ENCODE measurements at places on chromosomes 16 and 17.
A peak's percentile ranks its signal among the peaks of the same experiment; 100 is the strongest.

DNA sequence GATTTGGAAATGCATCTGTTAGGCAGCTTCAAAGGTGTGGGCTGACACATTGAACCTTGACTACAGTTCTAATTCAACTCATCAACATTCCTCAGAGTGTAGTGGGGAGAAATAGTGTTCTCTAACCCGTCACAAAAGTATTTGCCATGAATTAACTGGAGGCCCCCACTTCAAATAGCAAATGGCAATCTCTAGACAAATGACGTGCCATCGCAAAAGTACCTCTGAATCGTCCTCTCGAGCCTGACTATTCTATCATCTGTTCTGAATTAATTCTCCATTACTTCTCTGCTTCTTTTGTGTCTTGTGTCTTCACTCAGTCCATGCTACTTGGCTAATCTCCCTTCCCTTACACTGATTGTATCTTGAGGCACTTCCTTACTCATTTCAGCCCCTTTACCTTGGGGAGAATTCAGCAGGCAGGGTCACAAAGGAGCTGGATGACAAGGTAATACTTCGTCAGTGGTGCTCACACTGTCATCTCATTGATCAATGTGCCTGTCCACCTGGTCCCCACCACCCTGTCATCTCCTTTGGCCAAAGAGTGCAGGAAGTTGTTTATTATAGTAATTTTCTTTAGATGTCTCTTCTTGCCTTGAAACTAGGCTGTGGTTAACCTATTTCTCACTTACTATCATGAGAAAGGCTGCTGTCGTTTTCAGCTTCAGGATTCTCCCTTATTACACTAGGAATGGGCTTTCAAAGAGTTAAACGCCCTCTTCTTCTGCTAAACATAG lies 108.4 kb downstream of the SYCE1L start:
- DNase-seq = no peak

DNA sequence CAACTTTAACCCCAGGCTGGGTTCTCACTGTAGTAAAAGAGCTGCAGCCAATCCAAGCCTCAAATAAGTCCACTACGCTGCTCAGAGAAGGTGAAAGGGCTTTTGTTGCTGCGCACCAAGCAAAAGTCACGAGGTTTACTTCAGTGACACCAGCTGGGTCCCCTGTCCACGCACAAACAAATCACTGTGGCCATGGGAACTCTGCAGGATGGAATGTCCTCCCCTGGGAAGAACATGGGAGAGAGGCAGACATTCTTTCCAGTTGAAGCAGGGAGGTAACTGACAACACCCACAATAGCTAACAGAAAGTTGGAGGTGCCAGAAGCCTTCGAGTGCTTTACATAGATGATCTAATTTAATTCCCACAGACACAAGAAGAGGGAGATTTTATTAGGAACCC lies 181.9 kb downstream of the PMP22 start:
- DNase-seq = no peak

- no peak for DNase-seq
These were observed 92.2 kb downstream of the HS3ST3A1 start for GRCh38 chr17:13509527-13509926.

DNA sequence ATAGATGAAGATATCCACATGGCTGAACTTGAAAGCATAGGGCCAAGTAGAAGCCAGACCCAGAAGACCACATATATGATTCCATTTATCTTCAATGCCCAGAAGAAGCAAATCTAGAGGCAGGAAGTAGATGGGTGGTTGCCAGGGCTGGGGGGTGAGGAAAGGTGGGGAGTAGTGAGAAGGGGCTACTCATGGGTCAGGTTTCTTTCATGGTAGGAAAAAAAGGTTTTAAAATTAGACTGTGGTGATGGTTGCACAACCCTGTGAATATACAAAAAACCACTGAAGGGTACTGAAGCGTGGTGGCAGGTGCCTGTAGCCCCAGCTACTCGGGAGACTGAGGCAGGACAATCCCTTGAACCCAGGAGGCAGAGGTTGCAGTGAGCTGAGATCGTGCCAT lies 5.4 kb downstream of the CD2BP2 start:
- no peak for DNase-seq

- DNase-seq = no peak
These were observed 5.9 kb upstream of the CBLN1 start for GRCh38 chr16:49287572-49287971.

DNA sequence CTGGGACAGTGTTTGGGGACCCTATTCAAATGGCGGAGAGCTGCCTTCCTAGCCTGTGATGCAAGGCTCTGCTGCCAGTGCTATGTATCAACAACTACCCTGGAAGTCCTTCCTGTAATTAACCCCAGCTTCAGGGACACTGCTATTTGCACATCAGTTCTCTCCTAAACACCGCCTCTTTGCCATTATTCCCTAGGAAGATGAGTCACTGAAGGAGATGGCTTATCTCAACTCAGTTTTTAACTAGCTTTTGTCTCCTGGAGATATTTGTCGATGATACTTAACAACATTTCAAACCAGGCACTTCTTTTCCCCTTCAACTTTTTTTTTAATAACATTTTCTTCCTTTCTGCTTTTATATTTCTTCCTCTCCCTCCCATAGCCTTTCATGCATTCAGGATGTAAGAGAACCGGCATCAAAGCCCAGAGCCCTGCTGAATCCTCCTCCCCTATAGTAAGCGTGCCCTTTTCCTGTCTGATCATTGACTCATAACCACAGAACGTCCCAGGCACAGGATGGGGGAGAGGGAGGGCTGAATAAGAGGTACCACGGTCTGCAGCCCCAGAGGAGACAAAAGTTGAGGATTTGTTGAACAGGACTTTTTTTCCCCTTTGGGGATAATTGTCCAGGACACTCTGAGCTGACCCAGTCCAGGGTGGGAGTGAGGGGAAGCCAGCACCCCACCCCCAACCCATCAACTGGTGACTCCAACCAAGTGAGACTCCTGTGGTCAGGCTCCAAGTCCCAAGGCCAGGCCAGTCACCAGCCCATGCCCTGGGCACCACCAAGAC lies 387.8 kb upstream of the SALL1 start:
- peak; percentile 94 for DNase-seq
